Stimulated activated memory B cell treated with anti-CD40 and anti-IgM and Interleukin-4, amounts not matched to agents 10 μg/mL and 1 μg/mL and 100 μg/mL, for 72 hours (primary cell): ENCODE measurements at places on chromosomes 2 and 18.

DNA sequence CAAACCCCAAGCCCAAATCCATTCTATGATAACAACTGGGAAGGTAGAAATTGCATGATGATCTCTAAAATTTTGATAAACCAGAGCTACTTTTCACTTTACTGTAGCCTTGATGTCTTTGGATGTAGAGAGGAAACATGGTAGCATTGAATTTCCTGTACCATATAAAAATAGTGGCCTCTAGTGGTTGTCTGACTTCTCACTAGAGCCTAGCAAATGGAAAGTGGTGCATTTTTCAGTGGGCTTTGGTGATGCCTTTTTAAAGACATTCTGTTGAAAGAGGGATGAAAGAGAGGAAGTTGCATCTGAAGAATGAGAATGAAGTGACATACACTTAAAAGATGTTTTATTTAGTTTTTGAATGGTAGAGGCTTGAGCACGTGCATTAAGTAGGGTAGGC is 662.2 kb downstream of the XIRP2 start:
- H3K36me3 ChIP-seq, result no peaks in the 10 kb centered on the region
- H3K27me3 ChIP-seq, result no peaks in the 10 kb centered on the region
- no peak overlapping the region for H3K27ac ChIP-seq
- no peak for ATAC-seq
- no peak overlapping the region for H3K4me3 ChIP-seq

GRCh38 chr18:7830468-7830867 is 263.4 kb downstream of the PTPRM start:
- H3K4me3 ChIP-seq, result no peak overlapping the region
- H3K4me1 ChIP-seq, result no peaks in the 10 kb centered on the region
- H3K27ac ChIP-seq, result no peak overlapping the region
- no peak for ATAC-seq
- no peaks in the 10 kb centered on the region for H3K36me3 ChIP-seq

DNA sequence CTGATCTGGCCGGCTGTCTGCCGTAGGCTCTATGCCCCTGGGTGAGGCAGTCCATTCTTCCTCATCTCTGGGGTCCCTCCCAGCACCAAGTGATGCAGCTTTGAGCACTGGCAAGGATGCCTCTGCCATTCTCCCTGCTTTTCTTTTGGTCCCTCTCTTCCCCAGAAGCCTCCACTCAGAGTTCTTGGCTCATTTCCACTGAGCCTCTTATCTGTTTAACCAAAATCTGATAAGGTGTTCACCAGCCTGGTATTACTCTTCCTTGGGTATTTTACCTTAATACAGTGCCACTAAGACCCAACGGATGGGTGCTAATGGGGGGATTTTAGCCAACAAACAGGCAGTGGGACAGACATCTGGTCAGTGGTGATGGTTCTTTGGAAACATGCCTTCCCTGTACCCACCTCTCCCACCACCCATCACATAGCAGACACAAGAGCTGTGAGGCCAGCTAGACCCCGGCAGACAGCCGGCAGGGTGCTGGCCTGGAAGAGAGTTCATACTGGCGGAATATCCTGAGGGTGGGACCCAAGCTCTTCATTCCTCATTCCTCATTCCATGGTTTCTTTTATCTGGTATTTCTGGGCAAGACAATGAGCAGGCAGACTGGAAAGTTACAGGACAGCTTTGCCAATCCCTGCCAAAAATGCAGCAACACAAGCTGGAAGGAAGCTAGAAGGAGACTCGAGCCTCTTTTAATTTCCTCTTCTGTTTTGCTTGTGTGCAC is 34.6 kb downstream of the ZBTB7C start:
- no peak overlapping the region for H3K27ac ChIP-seq
- no peaks in the 10 kb centered on the region for H3K4me1 ChIP-seq
- no peaks in the 10 kb centered on the region for H3K36me3 ChIP-seq
- H3K4me3 ChIP-seq, result no peak overlapping the region
- ATAC-seq, result no peak
- H3K27me3 ChIP-seq, result peaks cover 35% of the 10 kb centered on the region

DNA sequence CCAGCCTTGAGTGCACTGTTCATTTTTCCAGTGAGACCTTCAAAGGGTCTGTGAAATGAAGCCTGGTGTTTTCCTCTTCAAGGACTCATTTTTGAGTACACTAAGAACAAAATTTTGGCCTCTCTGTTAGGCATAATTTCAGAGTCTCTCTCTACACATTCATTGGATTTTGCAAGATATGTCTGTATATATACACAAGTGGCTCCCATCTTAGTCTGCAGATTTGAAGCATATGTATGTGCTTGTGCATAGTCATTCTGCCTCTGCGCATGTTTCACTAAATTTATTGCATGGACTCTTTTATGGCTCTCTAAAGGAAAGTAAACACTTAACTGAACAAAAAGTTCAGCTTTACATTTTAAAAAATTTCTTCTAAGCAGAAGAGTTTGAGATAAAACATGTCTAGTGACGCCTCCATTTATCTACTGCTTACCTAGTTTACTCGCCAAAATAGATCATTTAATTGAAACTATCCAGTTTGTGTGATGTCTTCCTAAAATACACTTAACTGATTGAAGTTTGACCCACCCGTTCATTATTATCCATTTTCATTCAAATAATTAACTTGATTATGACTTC is 145.9 kb downstream of the FMNL2 start:
- no peak overlapping the region for H3K4me3 ChIP-seq
- ATAC-seq, result no peak
- H3K27ac ChIP-seq, result no peak overlapping the region
- no peaks in the 10 kb centered on the region for H3K4me1 ChIP-seq

DNA sequence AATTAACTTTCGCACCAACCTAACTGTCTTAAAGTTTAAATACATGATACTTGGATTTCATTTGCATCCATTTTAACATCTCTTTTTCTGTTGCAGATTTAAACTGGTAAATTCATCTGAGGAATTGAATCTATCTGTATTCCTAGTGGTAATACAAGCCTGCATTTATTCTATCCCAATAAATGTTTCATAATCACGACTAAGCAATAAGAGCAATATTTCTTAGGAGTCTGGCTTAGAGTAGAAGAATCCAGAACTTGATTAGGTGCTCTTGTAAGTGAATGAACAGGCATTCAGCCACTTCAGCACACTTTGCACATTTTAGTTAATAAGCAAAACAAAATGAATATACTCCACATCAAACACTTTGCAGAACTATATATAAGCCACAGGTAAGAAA is 27.0 kb downstream of the MSH6 start:
- no peak for ATAC-seq
- no peaks in the 10 kb centered on the region for H3K27me3 ChIP-seq
- H3K36me3 ChIP-seq, result peaks cover 70% of the 10 kb centered on the region
- peaks cover 10% of the 10 kb centered on the region for H3K4me1 ChIP-seq
- no peak overlapping the region for H3K4me3 ChIP-seq

GRCh38 chr2:130755256-130756052 is at the start of gene AMER3:
Gene AMER3 (plus strand): TSS chr2:130755540. CDS start chr2:130762073, 6,533 bp downstream.
- H3K4me3 ChIP-seq, result peak within 1 kb of the TSS; percentile 38
- H3K4me1 ChIP-seq, result peaks cover 4% of the 10 kb centered on the region
- peak; percentile 48 for ATAC-seq
- H3K27ac ChIP-seq, result no peak within 1 kb of the TSS
- H3K36me3 ChIP-seq, result no peaks in the 10 kb centered on the region

GRCh38 chr18:7383002-7383980 is 152.4 kb downstream of the LRRC30 start:
- H3K4me1 ChIP-seq, result no peaks in the 10 kb centered on the region
- H3K4me3 ChIP-seq, result no peak overlapping the region
- no peak for ATAC-seq

DNA sequence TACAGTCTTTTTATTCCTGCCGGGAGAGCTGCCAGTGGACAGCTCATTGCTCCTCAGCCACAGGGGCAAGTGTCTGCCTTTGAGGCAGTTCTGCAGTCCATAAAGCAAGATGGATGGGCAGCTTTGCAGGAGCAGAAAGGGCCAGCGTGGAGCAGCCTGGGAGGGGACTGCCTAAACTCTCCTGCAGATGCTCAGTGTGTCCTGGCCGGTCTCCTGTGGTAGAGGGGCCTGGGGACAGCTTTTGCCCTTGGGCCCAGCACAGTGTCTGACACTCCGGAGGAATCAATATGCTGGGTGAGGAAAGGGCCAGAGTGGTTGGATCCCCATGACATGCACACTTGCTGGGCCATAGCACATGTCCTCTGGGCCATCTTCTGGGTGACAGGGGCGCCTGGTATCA is 65.7 kb upstream of the DAPL1 start:
- no peak for ATAC-seq
- H3K36me3 ChIP-seq, result no peaks in the 10 kb centered on the region
- no peak overlapping the region for H3K4me3 ChIP-seq

DNA sequence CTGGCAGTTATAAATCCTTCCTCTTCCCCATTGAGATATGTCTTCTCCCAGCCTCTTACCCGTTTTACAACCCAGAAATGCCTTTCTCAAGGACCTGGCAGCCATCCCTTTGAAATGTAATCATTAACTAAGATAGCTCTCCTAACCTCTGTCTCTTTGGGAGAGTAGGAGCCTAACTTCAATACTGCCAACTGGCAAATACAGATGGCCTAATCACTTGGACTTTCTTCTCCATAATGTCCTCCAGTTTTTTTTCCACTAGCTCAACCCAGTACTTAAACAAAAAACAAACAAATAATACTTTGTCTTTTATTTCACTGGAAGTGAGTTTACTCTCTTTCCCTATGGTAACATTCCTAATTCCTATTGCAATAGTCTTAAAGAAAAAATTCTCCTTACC is 1391.1 kb downstream of the SUCLG1 start:
- ATAC-seq, result no peak
- no peaks in the 10 kb centered on the region for H3K4me1 ChIP-seq
- no peak overlapping the region for H3K4me3 ChIP-seq
- H3K36me3 ChIP-seq, result no peaks in the 10 kb centered on the region
- no peaks in the 10 kb centered on the region for H3K27me3 ChIP-seq

DNA sequence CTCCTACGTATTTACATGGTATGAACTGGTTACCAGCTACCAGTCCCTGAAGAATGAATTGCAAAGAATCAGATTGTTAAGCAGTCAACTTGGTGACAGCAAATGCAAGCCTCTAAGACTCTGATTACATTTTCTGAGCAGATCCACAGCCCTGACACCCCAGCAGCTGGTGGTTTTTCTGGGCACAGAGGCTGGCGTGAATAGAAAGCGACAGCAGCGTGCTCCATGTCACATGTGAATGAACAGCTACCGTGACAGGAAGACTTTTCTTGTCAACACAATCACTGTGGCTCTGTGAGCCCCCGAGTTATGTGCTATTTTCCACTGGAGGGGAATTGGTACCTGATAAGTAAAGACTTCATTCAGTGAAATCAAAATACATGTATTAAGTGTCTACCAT is 93.2 kb upstream of the CBLN2 start:
- no peaks in the 10 kb centered on the region for H3K36me3 ChIP-seq
- H3K27me3 ChIP-seq, result no peaks in the 10 kb centered on the region
- no peak for ATAC-seq
- H3K4me3 ChIP-seq, result no peak overlapping the region
- H3K27ac ChIP-seq, result no peak overlapping the region

- H3K4me1 ChIP-seq, result no peaks in the 10 kb centered on the region
- no peak for ATAC-seq
- no peaks in the 10 kb centered on the region for H3K36me3 ChIP-seq
- no peak overlapping the region for H3K27ac ChIP-seq
- H3K4me3 ChIP-seq, result no peak overlapping the region
Observed at GRCh38 chr2:233789554-233789953, 11.4 kb downstream of the MROH2A start.

DNA sequence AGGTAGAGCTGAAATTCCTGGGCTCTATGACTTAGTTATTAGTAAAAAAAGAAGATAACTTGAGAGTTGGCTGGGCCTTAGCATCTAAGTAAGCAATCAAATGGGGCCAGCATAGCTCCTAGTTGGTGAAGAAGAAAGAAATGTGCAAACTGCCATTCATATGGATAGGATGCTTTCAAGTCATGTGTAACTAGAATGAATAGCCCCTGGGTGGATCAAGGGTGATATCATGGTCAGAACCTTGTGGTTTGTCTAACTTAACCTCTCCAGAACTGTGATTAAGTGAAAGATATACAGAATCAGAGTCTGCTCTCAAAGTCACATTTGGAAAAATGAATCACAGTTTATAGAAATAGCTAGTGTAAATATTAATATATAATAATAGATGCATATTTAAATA is 198.7 kb upstream of the DTNA start:
- H3K27me3 ChIP-seq, result no peaks in the 10 kb centered on the region
- no peak overlapping the region for H3K4me3 ChIP-seq
- H3K27ac ChIP-seq, result no peak overlapping the region
- no peaks in the 10 kb centered on the region for H3K4me1 ChIP-seq

DNA sequence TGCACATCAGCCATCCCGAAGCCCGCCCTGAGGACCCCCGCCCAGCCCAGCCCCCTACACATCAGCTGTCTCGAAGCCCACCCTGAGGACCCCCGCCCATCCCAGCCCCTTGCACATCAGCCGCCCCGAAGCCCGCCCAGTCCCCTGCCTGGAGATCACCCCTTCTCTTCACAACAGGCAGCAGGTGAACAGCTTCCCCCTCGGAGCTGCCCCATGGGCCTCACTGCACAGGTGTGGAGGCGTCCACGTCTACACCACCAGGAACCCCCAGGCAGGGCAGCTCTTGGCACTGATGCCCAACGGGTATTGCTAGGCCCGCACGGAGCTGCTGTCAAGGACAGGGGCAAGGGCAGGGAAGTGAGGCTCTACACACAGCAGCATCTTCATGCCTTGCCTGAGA is 137.6 kb downstream of the HDAC4 start:
- H3K4me1 ChIP-seq, result peaks cover 78% of the 10 kb centered on the region
- H3K36me3 ChIP-seq, result peaks cover 5% of the 10 kb centered on the region
- H3K4me3 ChIP-seq, result no peak overlapping the region
- H3K27me3 ChIP-seq, result peaks cover 51% of the 10 kb centered on the region
- ATAC-seq, result no peak
- no peak overlapping the region for H3K27ac ChIP-seq

DNA sequence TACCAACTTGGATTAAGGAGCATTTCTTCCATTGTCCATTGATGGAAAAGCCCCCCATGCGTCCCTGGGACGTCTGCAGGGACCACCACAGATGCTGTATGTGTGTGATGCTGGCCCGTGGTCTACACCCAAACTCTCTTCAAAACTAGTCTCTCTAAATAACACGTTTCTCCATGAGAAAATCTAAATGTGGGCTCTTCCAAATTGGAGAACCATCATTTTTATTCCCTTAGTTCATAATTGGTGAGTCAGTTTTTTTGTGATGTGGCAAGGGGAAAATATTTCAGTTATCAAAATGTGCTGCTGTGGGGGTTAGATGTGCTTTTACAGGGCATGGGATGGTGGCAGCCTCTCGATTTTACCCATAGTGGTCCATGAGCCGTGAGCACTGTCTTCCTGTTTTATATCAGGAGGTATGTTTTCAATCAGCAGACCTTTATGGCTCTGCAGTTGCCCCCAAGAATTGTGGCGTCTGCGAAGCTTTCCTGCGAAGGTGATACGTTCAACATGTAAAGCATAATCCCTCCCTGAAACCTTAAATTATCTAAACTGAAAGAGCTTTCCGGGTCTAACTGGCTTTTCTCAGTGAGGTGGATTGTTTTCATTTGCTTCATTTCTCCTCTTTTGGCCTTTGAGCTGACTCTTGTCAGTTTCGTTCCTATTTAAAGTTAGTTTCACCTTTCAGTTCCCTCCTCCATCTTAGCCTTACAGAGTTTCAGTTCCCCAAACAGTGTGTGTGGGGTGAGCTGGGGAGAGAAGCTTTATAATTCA is 78.4 kb downstream of the SETBP1 start:
- H3K36me3 ChIP-seq, result peaks cover 52% of the 10 kb centered on the region
- peak; percentile 95 for ATAC-seq
- H3K27ac ChIP-seq, result peak overlapping the region; percentile 98
- H3K4me3 ChIP-seq, result peak overlapping the region; percentile 44
- peaks cover 91% of the 10 kb centered on the region for H3K4me1 ChIP-seq

- H3K4me3 ChIP-seq, result no peak overlapping the region
- no peak overlapping the region for H3K27ac ChIP-seq
- H3K36me3 ChIP-seq, result no peaks in the 10 kb centered on the region
- H3K4me1 ChIP-seq, result no peaks in the 10 kb centered on the region
- no peak for ATAC-seq
- H3K27me3 ChIP-seq, result no peaks in the 10 kb centered on the region
Observed at GRCh38 chr2:212451786-212452231, 86.8 kb downstream of the ERBB4 start.
